ENCODE measurements at places on chromosomes 13 and 19.

- no peak for DNase-seq
These were observed 69.6 kb upstream of the RNF113B start for GRCh38 chr13:98246538-98247172.

GRCh38 chr19:13026462-13027370 lies 31.4 kb downstream of the NFIX start:
- no peak for DNase-seq

GRCh38 chr13:38821770-38822551 lies 135.1 kb downstream of the FREM2 start:
- DNase-seq = no peak

DNA sequence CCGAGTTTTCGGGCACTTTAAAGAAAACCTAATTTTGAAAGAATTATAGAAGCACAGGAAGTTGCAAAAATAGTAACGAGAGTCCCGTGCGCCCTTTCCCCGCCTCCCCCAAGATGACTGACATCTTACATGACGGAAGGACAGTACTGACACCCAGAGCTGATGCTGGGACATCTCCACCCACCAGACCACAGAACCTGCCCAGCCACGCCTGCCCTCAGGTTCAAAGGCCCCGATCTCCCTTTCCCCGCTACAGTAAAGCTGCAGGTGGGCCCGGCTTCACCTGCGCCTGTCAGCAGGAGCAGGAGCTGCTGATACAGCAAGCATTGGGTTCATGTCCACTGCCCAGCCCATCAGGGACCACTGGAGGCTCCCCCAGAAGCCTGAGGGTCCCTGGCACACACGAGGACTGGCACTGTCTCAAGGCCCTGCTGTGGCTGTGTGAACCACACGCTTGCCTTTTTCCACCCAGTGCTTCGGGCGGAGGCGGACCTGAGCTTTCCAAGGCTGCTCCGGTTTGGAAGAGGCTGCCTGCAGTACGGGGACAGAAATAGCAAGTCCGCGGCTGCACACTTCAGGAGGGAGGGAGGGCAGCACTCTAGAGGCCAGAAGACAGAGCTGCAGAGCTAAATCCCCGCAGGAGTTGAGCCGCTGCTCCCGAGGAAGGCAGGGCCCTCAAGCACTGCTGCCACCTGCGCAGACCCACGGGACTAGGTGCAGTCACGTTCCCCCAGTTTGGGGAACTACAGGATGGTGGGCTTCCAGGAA lies 8.7 kb downstream of the MAP2K2 start:
- DNase-seq = peak; percentile 64

DNA sequence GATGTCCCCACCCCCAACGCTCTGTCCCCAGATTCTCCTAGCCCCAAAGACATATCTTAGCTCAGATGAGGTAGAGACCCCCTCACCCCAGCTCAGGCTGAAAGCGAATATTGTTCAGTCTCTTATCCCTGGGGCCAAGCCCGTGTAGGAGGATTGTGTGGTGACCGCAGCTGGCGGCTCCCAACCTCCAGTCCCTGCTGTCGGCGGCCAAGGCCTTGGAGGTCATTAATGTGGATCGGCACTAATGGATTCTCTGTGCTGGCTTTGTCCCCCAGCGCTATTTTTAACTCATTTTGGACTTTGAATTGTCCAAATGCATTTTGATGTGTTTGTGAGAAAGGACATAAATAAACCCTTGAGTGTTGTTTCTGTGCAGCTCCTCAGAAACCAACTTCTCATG lies 124.2 kb downstream of the UQCRFS1 start:
- DNase-seq = no peak

- DNase-seq = peak; percentile 63
These were observed at the start of gene CEACAM21 for GRCh38 chr19:41575998-41576397. Gene CEACAM21, plus strand, starts transcription at chr19:41576166. Its CDS starts 109 bp downstream, at chr19:41576275.

GRCh38 chr19:3075605-3076431 lies 13.5 kb upstream of the TLE5 start:
- peak; percentile 68 for DNase-seq

GRCh38 chr13:36875431-36875830 lies 44.6 kb downstream of the SMAD9 start:
- no peak for DNase-seq

DNA sequence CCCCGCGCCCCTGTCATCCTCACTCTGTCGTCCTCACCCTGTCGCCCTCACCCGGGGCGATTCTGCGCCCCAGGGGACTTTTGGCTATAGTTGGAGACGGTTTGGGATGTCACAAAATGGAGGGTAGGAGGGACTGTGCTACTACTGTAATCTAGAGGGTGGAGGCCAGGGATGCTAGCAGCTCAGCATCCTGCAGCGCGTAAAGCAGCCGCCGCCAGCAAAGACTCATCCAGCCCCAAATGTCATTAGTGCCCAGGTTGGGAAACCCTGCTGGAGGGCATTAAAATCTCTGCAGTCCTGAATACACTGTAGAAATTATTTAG lies 362 bp downstream of the ZNF557 start:
- DNase-seq = no peak

- DNase-seq = no peak
These were observed 18.8 kb downstream of the RFX1 start for GRCh38 chr19:13987101-13987890.

DNA sequence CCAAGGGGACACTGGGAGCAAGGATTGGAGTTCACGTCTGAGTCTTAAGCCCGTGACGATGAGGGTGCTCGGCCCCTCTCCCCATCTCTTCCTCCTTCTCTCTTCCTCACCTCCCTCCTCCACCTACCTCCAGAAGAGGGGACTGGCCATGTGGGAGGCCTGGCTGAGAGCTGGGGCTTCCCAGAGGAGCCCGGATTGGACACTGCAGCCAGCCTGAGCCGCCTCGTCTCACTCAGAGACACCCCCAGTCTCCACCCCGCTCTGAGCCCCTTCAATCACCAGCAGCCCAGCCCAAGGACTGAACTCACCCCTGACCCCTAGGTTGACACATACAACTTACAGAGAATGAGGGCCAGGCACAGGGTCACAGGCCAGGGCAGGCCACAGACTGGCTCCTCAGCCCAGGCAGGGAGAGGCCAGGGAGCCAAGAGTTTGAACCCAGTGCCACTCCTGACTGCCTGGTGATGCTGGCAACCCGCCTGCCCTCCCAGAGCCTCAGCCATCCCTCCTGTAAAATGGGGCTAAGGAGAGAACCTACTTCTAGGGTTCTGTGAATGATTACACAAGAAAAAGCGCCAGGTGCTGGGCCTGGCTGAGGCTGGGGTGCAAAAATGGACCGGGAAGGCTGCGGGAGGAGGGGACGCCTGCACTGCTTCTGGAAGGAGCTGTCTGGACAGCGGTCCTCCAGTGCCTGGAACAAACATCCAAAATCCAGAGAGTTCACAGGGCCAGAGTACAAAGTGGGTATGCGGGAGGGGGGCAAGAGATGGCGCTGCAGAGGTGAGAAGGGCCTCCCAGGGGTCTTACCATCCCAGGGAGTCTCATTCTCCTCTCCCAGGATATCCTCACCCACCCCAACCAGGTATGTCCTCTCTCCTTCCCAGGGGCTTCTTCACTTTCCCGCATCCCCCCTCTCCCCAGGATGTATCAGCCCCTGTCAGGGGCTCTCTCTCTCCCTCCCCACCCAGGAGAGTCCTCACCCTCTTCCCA lies 1.1 kb downstream of the CD79A start:
- DNase-seq = no peak
